Left hindlimb (tissue), 1 donor: ENCODE measurements at places on chromosomes 11 and 22.

- peak; percentile 84 for DNase-seq
Observed at GRCh38 chr11:60840470-60841430, 1.2 kb upstream of the CCDC86 start.

DNA sequence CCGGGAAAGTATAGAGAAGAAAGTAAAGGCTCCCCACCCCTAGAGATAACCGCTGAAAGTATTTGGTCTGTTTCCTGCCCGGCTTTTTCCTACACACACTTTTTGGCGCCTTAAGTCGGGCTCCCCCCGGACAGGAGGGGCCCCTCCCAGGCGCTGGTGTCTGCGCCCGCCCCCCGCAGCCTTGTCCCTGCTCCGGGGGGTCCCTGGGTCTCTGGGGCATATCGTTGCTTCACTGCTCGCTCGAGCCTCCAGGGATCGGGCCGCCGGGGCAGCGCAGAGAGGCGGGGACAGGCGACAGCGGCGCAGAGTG lies 928 bp upstream of the CRACR2B start:
- DNase-seq, result no peak

GRCh38 chr11:109023036-109023435 lies 358.2 kb downstream of the DDX10 start:
- DNase-seq, result no peak

- DNase-seq, result no peak
Observed at GRCh38 chr11:34331736-34332135, 26.1 kb downstream of the ABTB2 start.

DNA sequence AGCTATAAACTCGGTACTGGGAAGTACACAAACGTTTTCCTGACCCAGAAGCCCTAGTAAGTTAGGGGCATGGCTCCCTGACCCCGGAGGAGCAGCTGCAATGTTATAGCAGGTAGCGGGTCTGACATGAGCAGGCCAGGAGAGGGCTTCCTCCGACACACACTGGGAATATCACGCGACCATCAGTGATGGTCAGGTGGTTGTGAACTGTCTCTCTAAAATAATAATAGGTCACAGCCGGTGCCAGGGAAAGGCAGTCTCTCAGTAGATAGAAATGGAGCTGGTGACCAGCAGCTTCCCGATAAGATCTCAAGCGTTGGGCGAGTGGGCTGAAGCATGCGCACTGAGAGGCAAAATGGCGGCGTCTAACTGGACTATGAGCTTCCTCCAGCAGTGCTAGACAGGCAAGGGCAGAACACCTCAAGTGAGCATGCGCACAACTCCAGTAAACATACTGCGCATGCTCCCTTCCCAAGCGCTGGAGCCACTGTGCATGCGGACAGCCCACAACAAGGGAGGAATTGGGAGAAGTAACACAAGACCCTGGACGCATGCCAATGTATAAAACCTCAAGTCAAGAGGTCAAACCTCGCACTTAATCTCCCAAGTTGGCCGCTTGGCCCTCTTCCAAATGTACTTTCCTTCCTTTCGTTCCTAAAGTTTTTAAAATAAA lies 22.3 kb upstream of the TESMIN start:
- DNase-seq, result no peak

DNA sequence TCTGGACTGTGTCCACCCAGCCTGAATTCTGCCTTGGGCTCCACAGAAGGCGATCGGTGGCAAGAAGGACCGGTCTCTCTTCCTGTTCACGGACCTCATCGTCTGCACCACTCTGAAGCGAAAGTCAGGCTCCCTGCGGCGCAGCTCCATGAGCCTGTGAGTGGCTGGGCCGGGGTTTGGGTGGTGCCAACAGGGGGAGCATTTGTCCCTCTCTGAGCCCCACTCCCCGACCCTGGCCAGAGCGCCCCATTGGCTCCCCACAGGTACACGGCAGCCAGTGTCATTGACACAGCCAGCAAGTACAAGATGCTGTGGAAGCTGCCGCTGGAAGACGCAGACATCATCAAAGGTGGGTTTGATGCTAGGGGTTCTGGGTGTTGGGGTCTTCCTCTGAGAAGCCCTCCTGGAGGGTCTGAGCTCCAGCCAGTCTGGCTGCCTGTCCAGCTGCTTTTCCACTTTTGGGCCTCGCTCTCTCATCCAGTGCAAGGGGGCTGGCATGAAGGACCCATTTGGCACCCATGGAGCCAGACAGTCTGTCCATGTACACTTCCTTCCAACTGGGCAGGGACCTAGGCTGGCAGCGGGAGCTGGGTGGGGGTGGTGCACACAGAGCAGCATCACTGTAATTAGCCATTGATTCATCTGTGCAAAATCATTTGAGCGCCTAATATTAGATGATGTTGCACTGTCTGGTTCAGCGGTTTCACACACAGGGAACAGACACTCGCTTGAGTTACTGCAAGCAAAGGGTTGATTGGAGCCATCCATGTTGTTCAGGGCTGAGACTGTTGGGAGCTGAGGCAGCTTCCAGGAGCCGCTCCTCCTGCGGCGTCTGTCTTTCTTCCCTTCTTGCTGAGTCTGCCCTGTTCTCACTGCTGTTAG lies 19.0 kb upstream of the RELT start:
- no peak for DNase-seq

DNA sequence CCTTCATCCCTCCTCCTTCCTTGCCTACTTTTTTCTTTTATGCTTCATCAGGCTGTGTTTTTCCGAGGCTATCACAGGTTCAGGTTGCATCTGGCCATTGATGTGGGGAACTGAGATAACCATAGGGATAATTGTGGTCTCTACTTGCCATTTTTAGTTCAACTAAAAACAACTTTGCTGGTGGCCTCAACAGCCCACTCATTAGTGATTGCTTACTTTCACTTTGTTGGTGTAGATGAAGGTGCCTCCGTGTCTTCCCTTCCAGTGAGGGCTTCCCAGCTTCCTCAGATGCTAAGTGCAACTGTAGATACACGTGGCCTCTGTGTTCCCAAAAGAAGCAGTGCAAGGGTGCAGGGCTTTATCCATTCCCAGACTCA lies 35.0 kb downstream of the KCNJ1 start:
- no peak for DNase-seq

- DNase-seq, result peak; percentile 21
Observed at GRCh38 chr22:43832393-43833265, 20.5 kb upstream of the EFCAB6 start.

DNA sequence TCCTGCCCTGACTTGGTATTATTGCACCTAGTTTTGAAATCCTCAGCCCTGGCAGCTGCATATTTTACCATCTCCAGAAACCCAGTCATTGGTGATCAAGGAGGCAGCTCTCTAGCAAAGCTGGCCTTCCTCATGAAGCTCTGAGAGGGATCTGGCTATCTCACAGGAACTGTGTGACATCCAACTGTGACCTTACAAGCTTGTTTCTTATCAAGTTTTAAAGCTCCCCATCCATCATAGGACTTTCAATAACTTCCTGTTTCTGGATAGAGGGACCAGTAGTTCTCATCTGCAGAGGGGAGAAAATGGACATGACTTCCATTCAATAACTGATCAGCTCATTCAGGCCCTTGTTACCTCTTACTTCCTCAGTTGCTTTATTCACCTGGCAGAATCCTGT lies 18.2 kb downstream of the CALCA start:
- DNase-seq, result no peak

DNA sequence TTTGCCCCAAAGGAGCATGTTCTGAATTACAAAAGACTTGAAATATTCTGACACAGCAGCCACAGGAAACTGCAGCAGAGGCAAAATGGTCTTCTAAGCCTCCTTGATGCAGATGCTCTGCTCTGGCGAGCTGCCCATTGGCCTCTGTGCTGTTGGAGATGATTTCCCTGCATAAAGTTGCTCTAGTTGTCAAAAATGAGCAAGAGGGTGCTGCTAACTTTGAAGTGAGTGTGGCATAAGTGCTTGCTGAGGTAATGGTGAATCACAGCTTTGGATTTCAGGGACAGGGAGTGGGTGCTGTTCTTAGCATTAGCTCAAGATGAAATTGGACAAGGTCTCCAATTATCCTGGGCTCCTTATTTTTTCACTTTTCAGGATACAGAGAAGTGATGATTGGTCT lies 435.4 kb downstream of the TMEM135 start:
- DNase-seq, result no peak

GRCh38 chr11:61120706-61121191 lies 18.5 kb downstream of the CD5 start:
- no peak for DNase-seq

DNA sequence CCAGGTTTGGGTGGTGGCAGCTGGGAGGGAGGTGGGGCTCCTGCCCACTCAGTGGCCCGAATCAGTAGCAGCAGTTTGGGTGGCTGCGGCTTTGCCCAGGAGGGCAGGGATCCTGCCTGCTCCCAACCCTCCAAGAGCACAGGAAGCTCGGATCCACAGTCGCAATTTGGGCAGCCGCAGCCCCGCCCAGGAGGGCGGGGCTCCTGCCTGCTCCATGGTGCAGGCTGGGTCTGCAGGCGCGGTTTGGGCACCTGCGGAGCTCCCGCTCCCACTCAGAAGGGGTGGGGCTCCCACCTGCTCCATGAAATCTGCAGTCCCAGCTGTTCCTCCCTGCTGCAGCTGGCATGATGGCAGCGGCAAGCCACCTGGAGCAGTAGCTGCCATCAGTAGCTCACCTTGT lies 38.1 kb upstream of the CALCB start:
- DNase-seq, result no peak

DNA sequence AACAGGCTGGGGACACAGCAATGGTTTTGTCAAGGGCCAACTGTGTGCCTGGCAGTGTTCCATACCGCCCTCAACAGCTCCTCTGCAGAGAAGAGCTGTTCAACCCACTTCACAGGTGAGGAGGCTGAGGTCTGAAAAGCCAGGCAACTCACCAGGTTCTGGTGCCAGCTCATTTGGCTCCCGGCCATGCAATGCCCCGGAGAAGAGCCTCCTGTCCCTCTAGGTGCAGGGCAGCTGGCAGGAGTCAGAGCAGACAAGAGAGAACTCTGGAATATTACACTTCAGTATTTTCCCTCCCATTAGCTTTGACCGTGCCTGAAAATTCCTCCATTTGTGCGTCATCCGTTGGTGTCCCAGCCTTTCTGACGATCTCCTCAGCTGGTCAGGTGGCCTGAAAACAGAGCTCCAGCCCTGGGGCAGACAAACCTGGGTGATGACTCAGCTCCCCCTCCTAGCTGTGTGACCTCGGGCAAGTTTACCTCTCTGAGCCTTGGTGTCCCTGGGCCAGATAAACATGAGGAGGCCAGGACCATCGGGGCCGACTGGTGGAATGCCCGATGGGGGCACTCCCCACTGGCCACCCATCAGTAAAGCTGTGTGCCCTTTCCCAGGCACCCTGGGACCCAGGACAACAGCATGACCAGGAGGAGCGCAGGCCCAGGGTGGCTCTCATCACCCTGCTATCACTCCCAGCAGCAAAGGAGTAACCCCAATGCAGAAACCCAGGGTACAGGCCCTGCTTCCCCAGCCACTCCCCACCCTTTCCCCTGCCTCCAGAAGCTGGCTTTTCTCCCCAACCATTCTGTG lies 9.6 kb upstream of the C1QTNF6 start:
- DNase-seq, result peak; percentile 32

DNA sequence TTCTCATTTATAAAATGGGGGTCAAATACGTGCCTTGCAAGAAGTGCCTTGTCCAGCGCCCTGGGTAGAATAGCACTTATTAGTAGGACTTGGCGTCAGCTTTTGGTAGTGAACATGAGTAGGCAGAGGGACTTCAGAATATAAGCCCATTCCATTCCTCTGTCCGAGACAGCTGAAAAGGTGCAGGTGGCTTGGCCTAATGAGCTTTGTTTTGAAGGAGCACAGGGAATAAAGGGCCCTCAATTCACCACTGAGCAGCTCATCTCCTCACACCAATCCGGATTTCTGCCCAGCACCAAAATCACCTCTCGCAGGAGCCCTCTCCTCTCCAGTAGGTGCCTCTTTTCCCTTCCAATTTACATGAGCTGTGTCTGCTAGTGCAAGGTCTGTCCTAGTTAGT lies 91.2 kb downstream of the DSCAML1 start:
- no peak for DNase-seq

DNA sequence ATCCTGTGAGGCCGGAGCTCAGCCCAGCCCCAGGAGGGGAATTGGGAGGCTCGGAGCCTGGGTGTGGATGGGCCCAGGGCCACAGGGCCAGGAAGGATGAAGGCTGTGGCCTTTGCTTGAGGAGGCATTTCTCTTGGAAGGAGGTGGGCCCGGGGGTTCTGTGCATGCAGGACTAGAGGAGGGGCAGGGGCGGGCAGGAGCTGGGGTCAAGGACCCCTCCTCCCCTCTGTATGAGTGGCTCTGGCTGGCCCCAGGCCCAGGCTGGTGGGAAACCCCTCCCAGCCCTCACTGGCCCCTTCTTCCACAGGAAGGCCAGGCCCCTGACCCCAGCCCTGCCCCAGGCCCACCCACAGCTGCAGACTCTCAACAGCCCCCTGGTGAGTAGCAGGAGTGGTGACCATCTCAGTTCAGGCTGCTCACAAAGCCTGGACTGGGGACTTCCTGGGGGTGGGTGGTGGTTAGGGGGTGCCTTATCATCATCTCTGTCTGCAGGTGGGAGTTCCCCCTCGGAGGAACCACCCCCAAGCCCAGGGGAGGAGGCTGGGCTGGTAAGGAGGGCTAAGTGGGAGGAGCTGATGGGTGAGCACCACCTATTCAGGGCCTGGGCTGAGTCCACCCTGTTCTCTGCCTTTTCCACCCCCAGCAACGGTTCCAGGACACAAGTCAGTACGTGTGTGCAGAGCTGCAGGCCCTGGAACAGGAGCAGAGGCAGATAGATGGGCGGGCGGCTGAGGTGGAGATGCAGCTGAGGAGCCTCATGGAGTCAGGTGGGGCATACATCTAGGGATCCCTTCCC lies 6.0 kb downstream of the KCNK7 start:
- no peak for DNase-seq
